Activated CD8-positive, alpha-beta T cell treated with anti-CD3 and anti-CD28 coated beads for 36 hours (primary cell): ENCODE measurements at places on chromosomes 12 and 14.

DNA sequence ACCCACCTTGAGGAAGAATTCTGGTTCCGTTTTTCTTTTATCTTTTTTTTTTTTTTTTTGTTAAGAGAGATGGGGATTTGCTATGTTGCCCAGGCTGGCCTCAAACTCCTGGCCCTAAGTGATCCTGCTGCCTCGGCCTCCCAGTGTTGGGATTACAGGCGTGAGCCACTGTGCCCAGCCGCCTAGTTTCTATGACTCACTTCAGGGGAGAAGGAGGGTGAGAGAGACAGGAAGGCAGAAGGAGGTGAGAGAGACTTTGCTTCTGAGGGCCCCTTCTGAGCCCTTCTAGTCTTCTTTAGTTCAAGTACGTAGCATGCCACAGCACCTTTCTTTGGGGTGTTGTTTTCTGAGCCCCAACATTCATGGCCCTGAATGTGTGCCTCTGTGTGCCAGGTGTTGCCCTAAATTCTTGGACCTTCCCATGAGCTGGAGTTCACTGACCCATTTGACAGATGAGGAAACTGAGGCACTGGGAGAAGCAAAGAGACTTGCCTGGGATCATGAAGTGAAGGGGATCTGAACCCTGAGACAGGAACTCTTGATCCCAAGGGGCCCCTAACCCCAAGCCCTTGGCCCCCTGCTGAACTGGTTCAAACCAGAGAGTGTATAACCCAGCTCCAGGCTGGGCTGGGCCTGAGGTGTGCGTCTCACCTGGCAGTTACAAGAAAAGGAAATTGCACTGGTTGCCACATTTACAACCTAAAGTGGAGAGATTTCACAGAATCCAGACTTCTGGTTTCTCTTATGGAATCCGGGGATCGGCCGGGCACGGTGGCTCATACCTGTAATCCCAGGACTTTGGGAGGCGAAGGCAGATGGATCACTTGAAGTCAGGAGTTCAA lies 20.8 kb downstream of the SH2B3 start:
- DNase-seq, result peak; percentile 53

- DNase-seq, result no peak
These were observed 462.3 kb upstream of the LRFN5 start for GRCh38 chr14:41144370-41144769.

DNA sequence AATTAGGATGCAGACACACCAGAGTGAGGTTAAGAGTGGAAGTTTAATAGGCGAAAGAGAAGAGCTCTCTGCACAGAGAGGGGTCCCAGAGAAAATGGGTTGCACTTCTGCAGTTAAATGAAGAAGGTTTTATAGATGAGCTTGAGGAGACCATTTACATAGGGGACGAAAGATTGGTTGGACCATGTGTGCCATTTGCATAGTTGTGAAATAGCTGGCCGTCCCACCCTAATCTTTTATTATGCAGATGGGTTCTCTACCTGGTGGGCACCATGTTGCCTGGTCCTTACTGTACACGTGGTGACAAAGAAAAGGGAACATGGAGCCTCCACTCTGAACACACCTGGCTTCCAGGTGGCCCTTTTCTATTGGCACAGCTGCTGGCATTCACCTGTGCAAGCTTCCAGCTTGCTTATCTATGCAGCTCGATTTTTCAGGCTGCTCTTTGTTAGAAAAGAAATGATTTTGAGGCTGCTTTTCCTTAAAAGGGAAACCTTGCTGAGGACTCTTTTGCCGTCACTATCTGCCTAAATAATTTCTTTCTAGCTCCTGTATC lies 67.1 kb upstream of the SRSF5 start:
- DNase-seq, result no peak

GRCh38 chr12:107779077-107779831 lies 4.8 kb downstream of the ASCL4 start:
- DNase-seq, result no peak
